Activated naive CD4-positive, alpha-beta T cell treated with anti-CD3 and anti-CD28 coated beads, Interleukin-2, amount 50 U/mL, for 16 hours (primary cell): ENCODE measurements at places on chromosomes 12 and 14.
A peak's percentile ranks its signal among the peaks of the same experiment; 100 is the strongest.

GRCh38 chr14:66101662-66102061, 384.5 kb upstream of the CCDC196 start:
- DNase-seq = no peak

DNA sequence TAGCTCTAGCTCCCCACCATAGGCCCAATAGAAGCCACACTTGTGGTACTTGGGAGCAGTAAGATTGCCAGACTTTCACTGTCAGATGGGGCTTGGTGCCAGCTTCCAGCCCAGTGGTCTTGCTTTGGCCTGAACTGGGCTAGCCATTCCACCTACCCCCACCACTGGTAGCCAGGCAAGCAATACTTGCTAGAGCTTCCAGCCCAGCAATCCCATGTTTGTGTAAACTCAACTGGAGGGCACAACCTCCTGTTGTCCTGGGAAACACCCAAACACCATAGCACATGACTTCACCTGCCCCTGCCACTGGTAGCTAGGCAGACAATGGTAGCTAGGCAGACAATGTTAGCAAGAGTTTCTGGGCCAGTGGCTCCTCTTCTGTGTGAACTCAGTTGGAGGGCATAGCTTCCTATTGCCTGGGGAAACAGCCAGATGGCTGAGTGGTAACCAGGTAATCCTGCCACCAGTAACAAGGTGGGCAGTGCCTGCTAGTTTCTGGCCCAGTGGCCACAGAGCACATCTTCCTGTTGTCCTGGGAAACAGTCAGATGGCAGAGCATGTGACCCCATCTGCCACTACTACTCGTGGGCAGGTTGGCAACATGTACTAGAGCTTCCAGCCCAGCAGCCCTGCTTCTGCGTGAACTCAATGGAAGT, 5.6 kb upstream of the OR6C76 start:
- DNase-seq = no peak

GRCh38 chr12:88493636-88494035, 86.6 kb downstream of the KITLG start:
- no peak for DNase-seq

GRCh38 chr12:21618566-21618965, 13.9 kb upstream of the GYS2 start:
- DNase-seq = no peak

GRCh38 chr12:32504591-32504990, 105.2 kb downstream of the FGD4 start:
- no peak for DNase-seq

GRCh38 chr14:22887260-22887989, 4.4 kb downstream of the REM2 start:
- DNase-seq = no peak

DNA sequence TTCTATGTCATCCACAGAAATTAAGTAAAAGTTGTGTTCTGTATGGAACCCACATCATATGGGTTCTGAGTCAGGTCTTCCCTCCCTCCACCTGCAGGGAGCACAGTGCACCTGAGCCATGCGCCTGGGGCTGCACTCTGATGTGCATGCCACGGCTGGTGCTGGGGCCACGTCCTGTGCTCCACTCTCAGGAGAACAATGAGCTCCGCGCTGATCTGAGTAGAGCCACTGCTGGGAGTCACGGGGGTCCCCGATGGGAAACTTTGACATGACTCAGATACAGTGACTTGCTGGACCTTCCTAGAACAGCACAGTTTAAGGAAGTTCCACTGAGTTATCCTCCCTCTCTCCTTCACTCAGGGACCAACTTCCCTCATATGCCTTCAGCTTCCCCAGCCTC, 683.4 kb downstream of the TMEM121 start:
- DNase-seq = peak; percentile 41

DNA sequence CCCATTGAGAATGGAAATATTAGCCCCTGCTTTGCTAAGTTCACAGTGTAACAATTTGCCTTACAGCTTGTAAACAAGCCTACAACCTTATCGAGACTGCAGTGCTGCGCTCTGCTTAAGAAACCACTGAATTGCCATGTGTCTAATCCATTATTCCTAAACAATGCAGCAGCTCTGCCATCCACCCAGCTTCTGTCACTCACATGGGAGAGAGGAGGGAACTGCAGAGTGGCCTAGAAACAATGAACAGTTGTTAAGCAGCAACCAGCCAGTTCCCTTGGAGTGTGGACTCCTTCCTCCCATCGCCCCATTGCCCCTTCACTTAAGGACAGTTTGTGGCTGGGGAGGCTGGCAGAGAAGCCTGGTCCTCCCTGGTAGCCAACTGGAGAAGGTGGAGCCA, 42.9 kb downstream of the TESPA1 start:
- no peak for DNase-seq

- no peak for DNase-seq
These were observed 932.6 kb upstream of the TMEM132C start for GRCh38 chr12:127334365-127334764.
